HS-27A (cell line): ENCODE measurements at places on chromosomes 1 and 21.

DNA sequence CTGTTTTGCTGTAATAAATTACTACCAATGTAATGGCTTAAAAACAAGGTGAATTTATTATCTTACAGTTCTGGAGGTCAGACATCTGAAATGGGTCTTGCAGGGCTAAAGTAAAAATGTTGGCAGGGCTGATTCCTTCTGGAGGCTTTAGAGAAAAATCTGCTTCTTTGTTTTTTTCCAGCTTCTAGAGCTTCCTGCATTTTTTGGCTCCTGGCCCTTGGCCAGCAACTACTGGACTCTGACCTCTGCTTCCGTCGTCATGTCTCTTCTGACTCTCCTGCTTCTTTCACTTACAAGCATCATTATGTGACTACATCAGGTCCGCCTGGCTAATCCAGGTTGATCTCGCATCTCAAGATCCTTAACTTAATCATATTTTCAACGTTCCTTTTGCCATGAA lies 350.9 kb downstream of the S1PR1 start:
- no peak for DNase-seq

- no peak for DNase-seq
These were observed 15.2 kb downstream of the SYNJ1 start for GRCh38 chr21:32712641-32713040.

GRCh38 chr1:153387785-153388184 lies 3.1 kb downstream of the S100A8 start:
- no peak for DNase-seq

DNA sequence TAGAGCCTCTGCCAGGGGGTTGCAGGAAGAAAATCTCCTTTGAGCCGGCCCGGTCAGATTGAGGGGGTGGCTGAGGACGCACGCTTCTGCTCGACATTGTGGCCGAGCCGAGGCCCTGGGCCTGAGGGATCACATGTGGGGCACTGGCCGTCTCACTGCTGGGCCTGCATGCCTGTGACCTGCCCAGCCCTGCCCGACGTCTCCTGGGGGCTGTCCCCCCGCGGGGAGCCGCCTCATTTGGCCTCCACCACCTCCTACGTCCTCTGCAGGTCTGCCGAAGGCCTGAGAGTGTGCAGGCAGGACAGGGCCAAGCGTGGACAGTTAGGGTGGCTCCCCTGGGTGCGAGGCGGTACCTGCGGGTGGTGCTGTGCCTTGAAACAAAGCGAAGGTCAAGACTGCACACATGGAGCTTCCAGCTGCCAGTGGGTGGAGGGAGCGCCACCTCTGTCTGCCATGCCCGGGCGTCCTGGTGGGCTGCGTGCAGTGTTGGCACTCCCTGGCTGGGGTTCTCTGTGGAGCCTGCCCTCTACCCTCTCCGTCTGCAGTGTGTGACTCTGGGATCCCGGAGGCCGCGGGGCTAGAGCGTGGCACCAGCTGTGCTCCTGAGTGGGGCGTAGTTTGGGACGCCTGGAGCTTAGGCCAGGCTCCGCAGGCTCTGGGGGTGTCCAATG lies 51.7 kb downstream of the PCNT start:
- DNase-seq: no peak

DNA sequence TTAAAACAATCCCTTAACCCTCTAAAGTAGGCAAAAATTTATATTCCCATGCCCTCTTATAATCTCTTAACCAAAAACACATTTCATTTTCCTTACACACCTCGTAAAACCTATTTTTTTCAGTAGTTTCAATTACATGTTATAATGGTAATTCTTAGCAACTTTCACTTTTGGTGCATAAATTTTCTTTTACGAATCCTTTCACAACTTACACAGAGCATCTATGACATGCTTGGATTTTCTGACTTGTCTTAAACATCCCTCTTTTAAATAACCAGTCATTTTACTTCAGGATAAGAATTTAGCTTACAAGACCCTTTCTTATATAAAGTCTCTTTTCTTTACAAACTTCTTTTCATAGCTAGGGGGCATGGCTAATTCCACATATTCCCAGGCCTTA lies 8.9 kb upstream of the MRPL55 start:
- DNase-seq: no peak

DNA sequence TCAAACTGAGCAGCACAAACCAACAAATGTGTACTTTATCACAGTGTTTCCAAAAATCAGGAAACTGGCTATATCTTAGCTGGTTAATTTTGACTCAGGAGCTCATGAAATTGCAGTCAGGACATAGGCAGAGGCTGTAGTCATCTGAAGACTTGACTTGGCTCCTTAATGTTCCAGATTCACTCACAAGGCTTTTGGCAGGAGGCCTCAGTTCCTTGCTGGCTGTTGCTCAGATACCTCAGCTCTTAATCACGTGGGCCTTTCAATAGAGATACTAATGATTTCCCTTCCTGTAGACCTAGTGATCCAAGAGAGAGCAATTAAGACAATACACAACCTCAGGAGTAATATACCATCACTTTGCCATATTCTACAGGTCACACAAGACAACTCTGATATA lies 537.7 kb downstream of the BRINP3 start:
- DNase-seq: no peak

DNA sequence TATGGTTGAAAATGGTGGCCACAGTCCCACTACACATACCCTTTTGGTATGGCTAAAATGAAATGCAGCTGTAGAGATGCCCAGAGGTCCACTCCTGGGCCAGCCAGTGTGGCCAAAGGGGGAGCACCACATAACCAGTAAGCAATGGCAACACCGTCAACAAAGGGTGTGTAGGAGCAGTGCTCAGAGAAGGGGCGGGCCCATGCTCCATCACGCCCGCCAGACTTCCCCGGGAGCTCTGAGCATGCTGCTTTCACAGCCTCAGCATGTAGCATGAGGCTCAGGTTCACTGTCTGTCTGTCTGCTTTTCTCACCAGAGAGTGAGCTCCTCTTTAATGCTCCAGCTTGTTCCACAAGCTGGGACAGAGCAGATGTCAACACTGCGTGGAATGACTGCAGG lies 537.6 kb downstream of the MATN1 start:
- no peak for DNase-seq

DNA sequence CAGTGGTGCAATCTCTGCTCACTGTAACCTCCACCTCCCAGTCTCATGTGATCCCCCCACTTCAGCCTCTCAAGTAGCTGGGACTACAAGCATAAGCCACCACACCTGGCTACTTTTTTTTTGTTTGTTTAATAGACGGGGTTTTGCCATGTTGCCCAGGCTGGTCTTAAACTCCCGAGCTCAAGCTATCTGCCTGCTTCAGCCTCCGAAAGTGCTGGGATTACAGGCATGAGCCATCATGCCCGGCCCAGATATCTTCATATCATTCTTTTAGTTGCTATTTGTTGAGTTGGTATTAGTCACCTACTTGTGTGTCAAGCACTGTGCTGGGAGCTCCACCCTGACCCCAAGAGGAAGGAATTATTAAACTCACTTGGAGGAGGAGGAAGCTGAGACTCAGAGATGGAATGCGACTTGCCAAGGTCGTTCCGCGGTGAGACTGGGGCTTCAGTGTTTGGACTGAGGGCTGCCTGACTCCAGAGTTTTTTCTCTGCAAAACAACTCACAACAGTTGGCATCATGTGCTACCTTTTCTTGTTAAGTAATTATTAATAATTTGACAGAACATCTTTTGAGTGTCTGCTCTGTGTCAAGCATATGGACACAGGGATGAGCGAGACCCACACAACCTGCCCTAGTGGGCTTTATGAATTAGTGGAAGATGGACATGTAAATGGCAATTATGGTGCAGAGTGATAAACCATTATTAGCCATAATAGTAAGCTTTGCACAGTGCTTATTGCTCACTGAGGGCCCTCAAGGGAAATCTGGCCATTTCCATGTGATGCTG lies 132.0 kb downstream of the FOXD2 start:
- DNase-seq: peak; percentile 65

- DNase-seq: no peak
These were observed 14.0 kb downstream of the RAB4A start for GRCh38 chr1:229284887-229285286.
